ENCODE measurements at places on chromosomes 2 and 18. TPM values are rescaled to one million over a fixed set of nuclear protein-coding genes. Genes with fewer than 3 reads are reported as not detected.

- no peak overlapping the region for H3K4me3 ChIP-seq
- no peak for DNase-seq
- no peaks in the 10 kb centered on the region for H3K27me3 ChIP-seq
- H3K27ac ChIP-seq: no peak overlapping the region
Observed at GRCh38 chr2:120809151-120809550, 73.5 kb downstream of the GLI2 start.

DNA sequence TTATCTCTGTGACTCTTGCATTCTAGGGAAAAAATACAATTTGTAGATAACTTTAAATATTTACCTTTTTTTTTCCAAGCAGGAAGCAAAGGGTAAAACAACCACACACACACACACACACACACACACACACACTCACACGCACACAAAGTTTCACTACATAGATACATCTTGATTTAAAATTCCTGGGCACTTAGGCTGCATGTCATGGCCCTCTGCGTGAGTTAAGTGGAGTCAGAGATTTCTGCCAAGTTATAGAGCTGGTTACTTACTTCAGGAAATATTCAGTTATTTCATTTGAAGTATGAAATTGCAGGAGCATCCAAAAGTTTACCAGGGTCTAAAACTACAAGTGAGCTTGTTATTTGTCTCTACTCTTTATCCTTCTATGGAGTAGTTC lies 612.0 kb downstream of the IRS1 start:
- no peak overlapping the region for H3K4me3 ChIP-seq
- H3K27ac ChIP-seq: no peak overlapping the region
- H3K27me3 ChIP-seq: no peaks in the 10 kb centered on the region
- H3K36me3 ChIP-seq: no peaks in the 10 kb centered on the region
- H3K4me1 ChIP-seq: no peaks in the 10 kb centered on the region

Gene CCDC141
- total RNA-seq: 21.6 TPM

Gene AOX1
- 5.6 TPM for total RNA-seq

DNA sequence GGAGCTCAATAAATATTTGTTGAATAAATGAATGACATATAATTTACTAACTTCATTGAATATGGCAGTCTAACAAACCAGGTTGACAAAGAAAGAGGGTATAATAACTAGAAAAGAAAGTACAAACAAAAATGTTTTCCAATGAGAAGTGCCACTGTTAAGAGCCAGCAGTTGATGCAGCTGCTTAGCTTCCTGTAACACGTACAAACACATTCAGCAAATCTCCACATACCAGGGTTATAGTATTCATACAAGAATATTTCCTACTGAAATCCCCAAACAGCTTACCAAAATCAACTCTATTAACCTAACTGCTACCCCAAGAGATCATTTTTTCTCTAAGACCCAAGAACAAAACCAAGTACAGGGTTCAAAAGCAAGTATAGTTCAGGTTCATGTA lies 77.7 kb downstream of the THADA start:
- no peaks in the 10 kb centered on the region for H3K4me1 ChIP-seq
- no peak overlapping the region for H3K4me3 ChIP-seq
- DNase-seq: no peak
- no peak overlapping the region for H3K27ac ChIP-seq
- H3K27me3 ChIP-seq: no peaks in the 10 kb centered on the region

GRCh38 chr2:129880309-129880708 lies 99.2 kb upstream of the RAB6C start:
- no peak for DNase-seq
- H3K27ac ChIP-seq: no peak overlapping the region
- H3K4me3 ChIP-seq: no peak overlapping the region
- H3K36me3 ChIP-seq: no peaks in the 10 kb centered on the region

DNA sequence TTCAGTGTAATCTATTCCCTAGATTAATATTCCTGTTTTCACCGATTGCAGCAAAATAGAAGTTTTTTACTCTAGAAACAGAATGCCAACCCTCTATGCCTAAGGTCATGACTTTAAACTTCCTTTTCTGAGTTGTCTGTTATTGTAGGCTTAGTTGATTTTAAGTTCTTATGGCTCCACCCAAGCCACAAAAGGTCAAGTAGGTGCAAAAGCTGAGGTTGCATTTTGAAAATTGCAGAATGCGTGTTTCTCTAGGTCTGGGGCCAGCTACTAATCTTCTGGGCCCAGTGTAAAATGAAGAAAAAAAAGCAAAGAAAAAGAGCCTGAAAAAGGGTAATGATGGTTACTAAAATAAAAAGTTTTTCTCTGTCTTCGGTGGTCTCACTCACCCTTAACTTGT lies 635.7 kb upstream of the FAM98A start:
- no peak overlapping the region for H3K4me3 ChIP-seq
- H3K4me1 ChIP-seq: no peaks in the 10 kb centered on the region
- H3K36me3 ChIP-seq: no peaks in the 10 kb centered on the region

Gene CFC1B
- total RNA-seq: not detected

DNA sequence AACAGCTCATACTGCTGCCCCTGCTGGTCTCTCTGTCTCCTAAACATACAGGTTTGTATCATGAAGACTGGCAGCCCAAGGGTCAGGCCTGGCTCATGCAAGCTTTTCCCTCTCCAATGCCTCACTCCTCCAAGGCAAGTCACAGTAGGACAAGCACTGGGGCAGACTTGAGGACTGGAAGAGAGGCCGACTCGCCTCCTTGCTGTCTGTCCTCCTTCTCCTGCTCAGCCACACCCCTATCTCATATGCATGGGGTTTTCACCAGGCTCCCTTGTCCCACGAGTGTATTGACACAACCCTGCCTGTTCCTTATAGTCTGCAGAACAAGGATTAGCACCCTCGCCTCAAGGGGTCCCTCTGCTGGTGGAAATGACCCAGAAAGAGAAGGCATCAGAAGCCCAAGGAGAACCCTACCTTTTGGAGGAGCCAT lies 223.7 kb downstream of the SOX11 start:
- H3K27me3 ChIP-seq: peaks cover 14% of the 10 kb centered on the region
- H3K36me3 ChIP-seq: no peaks in the 10 kb centered on the region
- H3K27ac ChIP-seq: no peak overlapping the region
- peaks cover 4% of the 10 kb centered on the region for H3K4me1 ChIP-seq
- DNase-seq: no peak
